ENCODE measurements at places on chromosomes 16 and 17.

DNA sequence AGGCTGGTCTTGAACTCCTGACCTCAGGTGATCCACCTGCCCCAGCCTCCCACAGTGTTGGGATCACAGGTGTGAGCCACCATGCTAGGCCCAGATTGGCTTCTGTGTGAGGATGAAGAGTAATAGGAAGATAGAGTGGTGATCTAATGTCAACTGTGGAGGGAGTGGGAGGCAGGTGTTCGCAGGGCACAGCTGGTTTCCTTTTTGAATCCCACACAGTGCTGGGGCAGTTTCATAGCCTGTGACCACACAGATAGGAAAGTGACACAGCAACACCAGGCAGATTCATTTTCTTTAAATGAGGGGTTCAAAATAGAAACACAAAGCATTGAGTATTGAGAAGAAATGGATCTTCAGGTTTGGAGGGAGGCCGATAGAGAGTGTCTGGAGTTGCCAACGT is 540.3 kb downstream of the WWOX start:
- DNase-seq, result no peak

GRCh38 chr17:34885076-34885475 is 76.2 kb downstream of the CCT6B start:
- no peak for DNase-seq

- peak; percentile 97 for DNase-seq
Observed at GRCh38 chr17:66459811-66460270, 157.4 kb downstream of the PRKCA start.

DNA sequence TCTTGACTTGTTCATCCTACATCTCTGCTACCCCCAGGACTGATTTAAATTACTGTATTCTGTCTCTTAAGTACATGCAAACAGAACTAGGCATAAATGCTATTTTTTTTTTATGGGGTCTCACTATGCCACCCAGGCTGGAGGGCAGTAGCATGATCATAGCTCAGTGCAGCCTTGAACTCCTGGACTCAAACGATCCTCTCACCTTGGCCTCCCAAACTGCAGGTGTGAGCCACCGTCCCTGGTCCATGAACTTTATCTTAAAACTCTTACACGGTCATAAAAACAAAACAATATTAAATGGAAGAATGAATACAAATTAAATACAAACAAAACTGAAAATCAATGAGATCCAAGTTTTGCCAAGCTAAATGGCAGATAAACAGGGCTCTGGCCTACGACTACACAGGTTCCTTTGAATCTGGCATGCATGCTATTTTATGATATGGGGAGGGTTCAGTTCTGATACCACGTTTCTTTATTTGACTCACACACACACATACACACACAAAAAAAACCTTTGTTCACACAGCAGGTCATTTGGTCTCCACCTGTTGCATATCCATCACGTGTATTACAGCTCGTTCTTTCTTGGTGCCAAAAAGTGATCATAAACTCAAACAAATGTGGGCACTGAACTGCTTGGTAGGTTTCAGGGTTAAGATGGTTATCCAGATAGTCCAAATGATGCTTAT is 1.1 kb upstream of the PKD1L3 start:
- no peak for DNase-seq

DNA sequence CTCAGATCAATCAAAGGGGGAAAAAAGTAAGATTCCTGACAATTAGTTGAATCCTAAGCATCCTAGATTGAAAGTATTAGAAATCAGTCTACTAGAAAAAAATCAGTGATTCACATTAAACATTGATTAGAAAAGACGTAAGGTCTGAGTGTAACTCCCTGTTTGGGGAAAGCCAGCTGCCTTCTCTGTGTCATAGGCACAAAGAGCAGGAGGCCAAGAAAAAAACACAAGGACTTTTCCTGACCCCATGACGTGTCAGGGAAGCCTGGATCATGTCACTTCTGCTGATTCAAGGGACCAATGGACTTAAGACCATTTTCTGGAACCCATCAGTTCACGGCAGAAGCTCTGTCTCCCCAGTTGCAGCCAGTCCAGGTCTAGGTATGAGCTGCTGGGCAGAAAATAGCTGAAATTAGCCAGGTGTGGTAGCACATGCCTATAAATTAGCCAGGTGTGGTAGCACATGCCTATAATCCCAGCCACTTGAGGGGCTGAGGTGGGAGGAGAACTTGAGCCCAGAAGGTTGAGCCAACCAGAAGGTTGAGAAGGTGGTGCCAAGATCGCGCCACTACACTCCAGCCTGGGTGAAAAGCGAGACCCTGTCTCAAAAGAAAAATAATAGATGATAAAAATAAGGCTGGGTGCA is 35.9 kb downstream of the RANBP10 start:
- no peak for DNase-seq

- DNase-seq, result no peak
Observed at GRCh38 chr17:27630607-27631410, at the start of gene LGALS9. Gene LGALS9 (plus strand): TSS chr17:27631188. CDS start chr17:27631266, 78 bp downstream.

DNA sequence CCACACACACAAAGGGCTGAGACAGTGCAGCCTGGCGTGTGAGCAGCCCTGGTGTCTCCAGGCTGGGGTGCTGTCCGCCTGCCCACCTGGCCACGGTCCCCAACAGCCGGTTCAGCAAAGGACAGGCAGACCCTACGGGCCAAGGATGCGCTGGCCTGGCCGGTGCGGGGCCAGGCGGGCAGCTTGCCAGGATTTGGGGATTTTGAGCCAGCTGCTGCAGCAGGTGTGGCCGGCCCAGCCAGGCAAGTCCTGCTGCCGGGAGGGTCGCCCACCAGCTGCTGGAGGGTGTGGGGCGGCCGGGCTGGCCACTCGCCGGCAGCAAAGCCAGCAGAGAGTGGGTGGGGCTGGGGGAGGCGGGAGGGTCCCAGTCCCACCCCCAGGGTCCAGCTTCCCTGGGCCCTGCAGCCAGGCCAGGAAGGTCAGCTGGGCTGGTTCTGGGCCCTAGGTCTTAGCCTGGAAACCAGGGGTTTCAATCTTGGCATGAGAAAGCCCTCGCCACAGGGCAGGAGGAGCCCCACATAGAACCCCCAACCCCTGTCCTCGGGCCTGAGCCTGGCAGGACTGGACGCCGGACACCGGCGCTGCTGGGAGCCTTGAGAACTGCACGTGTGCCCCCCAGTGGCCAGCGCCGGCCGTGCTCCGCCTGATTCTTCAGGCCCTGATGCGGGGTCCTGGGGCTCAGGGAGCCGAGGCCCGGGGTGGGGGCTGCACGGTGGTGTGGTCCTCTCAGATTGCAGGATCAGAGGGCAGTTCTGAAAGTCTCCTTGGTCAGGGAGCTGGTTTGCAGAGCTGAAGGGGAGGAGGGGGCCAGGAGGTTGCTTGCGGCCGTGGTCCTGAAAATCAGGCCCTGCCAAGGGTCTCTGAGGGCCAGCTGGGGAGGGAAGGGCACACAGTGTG is 17.6 kb upstream of the SSTR5 start:
- DNase-seq, result peak; percentile 26

DNA sequence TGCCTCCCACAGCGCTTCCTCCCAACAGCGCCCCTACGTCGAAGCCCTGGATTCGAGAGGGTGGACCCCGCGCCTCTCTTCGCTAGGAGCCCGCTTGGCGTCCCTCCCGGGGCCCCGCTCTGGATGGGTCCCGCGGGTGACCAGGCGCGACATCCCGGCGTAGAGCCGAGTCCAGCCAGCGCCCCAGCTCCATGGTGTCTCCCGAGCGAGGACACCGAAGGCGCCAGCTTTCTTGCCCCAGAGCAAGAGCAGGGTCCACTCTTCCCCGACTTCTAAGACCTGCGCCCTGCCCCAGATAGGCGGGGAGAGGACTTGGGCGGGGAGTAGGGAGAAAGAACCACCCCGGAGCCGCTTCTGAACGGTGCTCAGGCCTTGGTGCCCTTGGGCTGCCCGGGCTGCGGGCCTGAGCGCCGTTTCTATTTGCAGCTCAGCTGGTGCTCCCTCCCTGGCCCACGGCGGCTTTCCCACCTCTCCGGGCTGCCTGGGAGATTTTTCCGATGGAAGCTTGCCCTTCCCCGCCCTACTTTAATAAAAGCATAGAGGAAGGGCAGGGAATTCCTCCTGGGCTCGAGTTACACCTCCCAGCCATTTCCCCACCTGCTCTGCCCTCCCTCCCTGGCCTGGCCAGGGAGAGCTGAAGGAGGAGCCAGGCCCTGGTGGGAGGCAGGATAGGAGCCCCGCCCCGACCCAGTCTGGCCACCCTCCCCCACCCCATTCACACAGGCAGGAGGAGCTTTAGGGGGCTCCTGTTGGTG is 1.8 kb downstream of the MMP15 start:
- no peak for DNase-seq

GRCh38 chr16:54335230-54335629 is 48.6 kb upstream of the IRX3 start:
- no peak for DNase-seq

DNA sequence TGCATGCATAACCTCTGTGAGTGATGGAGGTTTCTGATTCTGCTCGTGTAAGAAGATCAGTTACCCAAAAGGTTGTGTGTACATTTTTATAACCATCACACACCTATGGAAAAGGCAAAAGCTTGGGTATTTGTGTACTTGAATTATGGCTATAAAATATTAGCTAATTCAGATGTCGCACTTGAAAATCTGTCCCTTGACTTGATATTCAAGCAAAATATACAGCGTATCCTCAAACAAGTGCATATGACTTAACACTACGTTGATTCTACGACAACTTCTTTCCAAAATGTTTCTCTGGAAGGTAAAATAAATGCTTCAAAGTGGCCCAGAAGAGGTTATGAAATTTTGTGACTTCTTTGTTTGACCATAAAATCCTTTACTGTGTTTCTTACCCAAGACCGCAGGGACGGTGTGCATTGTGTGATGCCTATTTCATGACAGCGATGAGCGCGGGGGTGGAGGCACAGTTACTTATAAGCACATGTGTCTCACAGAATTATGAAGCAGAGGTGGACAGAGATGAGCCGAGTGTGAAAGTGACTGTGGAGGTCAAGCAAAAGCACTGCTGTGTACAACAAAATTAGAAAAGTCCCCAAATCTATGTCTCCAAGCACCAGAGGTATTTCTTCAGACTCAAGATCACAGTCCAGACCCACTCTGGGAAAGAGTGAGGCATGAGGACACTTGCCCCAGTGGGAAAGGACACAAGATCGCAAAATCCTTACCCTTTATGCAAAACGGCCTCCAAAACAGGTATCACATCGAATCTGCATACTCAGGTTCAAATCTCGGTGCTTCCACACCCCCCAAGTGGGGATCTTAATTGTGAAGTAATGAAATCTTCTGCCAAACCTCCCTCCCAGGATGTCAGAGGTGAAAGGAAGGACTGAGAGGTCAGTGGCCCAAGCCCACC is 4.1 kb upstream of the HOXB9 start:
- no peak for DNase-seq

- DNase-seq, result peak; percentile 4
Observed at GRCh38 chr17:14211801-14212200, 24.9 kb downstream of the CDRT15 start.

DNA sequence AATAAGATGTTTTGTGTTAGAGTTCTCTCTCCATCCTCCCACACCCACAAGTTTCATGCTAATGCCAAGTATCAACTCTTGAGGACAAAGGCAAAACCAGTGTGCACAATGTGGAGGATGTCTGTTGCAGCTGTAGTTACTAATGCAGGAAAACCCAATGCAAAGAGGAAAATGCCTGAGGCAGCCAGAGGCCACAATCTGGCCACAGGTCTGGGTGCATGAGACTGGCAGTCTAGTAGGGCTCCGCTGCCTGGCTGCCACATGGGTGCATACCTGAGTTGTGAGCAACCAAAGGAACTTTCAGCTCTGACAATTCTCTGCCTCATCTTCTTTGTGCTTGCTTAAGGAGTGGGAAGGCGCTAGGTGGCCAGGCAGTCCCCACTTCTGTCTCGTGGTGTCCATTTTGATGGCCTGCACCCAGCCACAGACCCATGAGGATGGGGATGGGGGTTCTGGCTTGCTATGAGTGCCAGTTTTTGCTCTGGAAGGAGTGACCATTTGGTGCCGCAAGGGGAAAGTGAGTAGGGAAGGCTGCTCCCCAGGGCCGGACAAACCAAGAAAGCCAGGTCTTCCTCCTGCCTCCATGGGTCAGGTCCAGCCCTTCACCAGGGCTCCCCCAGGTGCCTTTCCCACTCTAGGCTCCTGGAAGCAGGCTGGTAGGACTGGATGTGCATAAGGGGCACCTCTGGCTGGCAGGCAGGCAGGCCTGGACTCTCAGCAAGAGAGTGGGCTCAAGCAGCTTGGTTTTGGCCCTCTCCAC is 4.2 kb upstream of the GFOD2 start:
- peak; percentile 51 for DNase-seq

GRCh38 chr17:82001571-82002056 is 21.1 kb downstream of the CENPX start:
- no peak for DNase-seq

- no peak for DNase-seq
Observed at GRCh38 chr16:31022544-31023251, 10.7 kb upstream of the STX4 start.

- DNase-seq, result no peak
Observed at GRCh38 chr17:36687736-36688135, 86.4 kb downstream of the MRM1 start.

DNA sequence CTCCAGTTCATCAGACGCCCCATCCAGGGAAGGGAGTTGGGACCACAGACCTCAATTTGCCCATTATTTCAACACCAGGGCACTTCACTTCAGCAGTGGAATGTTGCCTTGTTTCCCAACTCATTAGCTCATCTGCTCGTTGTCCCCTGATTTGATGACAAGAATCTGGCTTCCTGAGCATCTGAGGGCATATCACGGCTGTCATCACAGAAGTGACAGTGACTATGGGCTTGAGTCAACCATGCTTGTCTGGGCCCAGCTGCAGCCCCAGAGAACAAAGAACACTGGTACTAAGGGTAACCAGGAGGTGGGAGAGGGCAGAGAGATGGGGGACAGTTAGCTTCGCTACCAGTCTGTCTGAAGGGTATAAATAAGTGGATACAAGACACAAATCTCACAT is 266.0 kb upstream of the SDK2 start:
- no peak for DNase-seq

DNA sequence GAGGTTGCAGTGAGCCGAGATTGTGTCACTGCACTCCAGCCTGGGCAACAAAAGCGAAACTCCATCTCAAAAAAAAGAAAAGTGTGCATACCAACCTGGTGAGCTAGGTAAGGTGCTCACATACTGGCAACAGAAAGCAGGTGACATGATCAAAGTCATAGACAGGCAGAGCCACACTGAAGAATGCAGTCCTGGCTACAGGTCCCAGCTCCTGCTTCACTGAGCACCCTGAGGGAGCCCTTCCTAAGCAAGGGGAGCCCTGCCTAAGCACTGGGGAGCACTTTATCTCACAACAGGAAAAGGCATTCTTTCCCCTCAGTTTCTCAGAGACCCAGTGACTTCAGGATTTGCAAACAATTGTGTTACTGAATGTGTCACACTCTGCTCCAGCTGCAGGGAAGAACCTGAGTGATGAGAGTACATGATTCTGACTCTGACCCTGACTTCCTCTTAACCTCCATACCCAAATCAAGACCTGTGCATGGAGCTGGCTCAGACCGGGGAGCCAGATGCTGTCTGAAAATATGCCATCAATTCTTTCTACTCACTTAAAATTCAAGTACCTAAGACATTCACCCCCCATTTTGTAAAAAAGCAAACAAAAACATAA is 40.5 kb downstream of the ANKRD11 start:
- DNase-seq, result no peak

DNA sequence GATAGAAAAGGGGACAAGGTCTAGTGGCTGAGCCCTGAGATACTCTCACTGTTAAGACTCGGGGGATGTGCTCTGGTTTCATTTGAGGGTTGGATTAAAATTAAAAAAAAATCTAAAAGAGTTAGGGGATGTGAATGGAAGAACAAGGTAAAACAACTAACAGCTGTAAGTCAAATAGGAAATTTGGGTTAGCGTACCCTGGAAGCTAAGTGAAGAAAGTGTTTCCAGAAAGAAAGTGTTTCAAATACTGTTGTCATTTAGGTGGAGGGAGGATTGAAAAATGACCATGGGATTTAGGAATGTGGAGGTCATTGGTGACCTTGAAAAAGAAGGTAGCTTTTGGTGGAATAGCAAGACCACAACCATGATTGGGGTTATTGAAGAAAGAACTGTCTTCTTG is 37.7 kb downstream of the PPM1D start:
- no peak for DNase-seq

Data from fibroblast of skin of abdomen (primary cell).